Right hindlimb (tissue), 1 donor: ENCODE measurements at places on chromosomes 2 and 18.

GRCh38 chr2:109346601-109347228, 217.7 kb downstream of the SH3RF3 start:
- peak; percentile 15 for DNase-seq

- no peak for DNase-seq
Observed at GRCh38 chr2:208493186-208493585, 86.6 kb downstream of the PTH2R start.

- no peak for DNase-seq
Observed at GRCh38 chr2:72198532-72199241, 51.0 kb upstream of the CYP26B1 start.

- no peak for DNase-seq
Observed at GRCh38 chr18:66972681-66973080, 368.8 kb upstream of the CDH19 start.
